ENCODE measurements at places on chromosomes 2 and 18.

DNA sequence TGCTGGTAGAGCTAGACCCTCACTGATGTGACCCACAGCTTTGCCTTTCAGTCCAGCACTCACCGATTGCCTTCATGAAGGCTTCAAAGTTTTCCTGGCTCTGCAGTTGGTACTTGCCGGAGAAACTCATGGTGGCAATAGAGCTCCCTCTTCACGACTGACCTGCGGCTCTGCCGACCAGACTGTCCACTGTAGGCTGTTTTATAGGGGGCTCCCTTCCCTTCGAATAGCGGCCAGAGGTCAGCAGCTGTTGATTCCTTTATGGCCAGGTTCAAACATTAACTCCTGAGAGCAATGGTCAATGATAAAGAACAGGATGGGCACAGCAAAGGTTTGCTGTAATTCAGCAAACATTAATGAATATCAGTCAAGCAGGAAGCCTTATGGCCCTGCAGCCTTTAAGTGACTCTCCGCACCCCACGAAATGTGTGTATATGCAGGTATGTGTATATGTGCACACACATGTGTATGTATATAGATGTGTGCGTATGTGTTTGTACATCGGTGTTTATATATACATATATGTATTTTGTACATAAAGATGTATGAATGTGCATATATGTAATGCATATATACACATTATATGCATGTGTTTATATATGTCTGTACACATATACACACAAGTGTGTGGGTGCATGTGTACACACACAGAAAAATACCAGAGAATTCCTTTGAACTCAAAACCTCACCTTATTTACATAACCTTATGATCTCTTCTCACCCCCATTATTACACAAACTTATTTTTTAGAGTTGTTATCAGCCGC, at the start of gene FABP1:
FABP1 (minus strand) TSS at position 175 of the 766 bp plus-strand sequence; CDS start at position 130, 45 bp downstream.
- DNase-seq: no peak

DNA sequence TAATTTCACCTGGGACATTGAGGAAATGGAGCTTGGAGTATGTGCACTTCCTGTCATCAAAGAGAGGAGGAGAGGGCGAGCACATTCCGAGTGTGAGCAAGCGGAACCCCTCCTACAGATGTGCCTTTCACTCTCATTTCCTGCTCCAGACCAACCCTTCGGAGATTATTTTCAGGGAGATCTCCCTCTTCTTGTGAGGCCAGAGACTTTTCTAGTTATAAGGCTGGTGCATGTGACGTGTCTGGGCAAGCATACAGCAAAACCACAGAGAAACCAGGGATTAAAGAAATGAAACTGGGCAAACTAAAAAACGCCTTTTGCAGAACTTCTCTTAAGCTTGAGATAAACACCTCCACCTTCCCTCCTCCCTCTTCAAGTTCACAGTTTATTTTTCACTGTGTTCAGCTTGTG, 409.2 kb upstream of the TCF4 start:
- DNase-seq: peak; percentile 36

GRCh38 chr2:145410086-145410485, 890.2 kb upstream of the ZEB2 start:
- no peak for DNase-seq

GRCh38 chr18:45505497-45506206, 109.6 kb upstream of the SLC14A2 start:
- DNase-seq: no peak

GRCh38 chr2:46146866-46147502, 150.2 kb upstream of the EPAS1 start:
- no peak for DNase-seq

DNA sequence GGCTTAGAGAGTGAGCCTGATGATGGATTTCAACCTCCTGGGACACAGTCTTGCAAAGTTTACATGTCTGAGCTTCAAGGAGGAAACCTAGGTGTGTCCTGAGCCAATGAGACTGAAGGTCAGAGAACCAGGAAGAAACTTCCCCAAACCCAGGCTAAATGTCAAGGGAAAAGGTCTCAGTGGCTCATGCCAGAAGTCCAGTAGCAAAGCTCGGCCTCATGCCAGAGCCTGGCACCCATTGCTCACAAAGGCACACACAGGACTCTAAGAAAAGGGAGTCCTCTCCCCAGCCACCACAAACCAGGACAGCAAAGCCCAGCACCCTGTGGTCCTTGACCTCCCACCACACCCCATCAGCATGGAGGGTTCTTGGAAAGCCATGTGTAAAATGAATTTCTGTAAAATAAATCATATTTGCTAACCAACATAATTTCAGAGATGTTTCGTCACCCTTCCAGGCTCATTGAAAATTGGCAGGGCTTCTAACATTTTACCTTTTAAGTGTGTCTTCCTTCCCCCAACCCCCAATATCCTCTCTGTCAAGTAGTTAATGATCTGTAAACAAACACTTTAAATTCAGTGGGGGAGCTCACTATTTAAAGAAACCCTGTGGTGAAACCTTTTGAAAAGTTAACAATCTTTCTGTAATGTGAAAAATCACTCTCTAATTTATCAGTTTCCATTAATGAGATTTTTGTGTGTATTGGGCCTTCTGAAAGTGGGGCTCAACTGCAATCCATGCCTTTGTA, 77.1 kb downstream of the BCL11A start:
- DNase-seq: no peak

- no peak for DNase-seq
Observed at GRCh38 chr18:26089293-26090129, 902 bp downstream of the SS18 start.

DNA sequence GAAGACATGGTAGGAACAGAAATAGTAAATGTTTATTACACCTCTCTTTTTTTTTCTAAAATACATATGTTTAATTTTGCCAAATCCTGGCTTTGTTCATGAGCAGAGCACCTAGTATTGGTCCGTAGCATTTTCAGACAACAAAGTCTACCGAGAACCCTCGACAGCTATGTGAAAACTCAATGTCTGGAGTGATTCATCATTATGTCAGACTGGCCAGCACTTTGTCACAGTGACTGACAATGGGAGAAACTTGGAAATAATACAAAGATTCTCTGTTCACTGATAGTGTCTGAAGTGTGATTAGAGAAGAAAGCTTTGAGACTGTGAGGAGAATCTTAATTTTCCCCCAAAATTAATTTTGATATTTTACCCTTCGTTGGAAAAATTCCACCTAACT, 143.0 kb downstream of the HNMT start:
- DNase-seq: no peak

DNA sequence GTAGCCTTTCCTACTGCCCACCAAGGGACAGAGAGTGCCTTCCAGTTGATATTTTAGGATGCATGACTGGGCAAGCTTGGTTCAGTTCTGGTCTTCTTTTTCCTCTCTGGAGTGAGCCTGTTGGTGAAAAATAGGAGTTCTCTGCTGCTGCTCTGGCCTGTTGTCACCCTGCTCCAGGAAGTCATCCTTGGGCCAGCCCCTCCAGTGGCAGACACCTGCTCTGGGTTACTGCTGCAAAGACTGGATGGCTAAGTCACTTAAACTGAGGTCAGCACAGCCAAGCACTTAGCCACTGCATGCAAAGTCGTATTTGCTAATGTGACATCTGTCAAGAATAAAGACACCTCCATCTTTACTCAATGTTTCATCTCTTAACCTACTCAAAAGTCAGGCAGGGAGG, 219.6 kb upstream of the ID2 start:
- DNase-seq: no peak

DNA sequence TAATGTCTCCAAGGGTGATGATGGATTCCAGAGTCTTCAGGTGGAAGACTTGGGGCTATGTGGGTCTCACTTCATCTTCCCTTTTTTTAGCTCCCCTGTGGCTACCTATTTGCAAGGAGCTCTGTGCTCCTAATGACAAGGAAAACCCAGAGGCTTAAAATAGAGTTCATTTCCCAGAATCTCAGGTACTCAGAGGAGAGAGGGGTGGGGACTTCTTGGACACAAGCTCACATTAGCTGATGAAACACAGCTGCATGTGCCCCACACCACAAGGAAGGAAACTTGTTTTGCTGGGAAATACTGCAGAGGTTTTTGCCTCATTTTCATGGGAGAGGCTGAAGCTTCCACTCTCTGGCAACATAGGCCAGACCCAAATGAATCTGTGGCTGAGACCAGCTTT, 138.6 kb upstream of the SLC1A4 start:
- DNase-seq: no peak

DNA sequence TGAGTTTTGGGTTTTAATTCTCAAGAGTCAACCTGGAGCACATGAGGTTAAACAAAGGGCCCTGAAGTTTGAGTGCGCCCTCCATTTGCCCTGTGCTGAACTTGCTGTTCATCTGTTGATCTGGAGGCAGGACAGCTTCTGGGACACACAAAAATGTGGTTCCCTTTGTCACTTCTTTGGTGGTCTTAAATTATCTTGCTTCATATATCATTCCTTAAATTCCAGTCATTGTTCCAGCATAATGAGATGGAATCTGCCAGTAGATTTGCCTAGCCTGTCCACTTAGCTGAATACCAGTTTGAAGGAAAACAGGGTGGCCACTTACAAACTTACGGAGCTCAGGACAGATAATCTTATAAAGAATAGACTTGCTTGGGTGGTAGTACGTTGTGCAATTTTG, 916 bp downstream of the CETN1 start:
- DNase-seq: no peak

- no peak for DNase-seq
Observed at GRCh38 chr2:138515092-138515491, 13.5 kb downstream of the SPOPL start.

DNA sequence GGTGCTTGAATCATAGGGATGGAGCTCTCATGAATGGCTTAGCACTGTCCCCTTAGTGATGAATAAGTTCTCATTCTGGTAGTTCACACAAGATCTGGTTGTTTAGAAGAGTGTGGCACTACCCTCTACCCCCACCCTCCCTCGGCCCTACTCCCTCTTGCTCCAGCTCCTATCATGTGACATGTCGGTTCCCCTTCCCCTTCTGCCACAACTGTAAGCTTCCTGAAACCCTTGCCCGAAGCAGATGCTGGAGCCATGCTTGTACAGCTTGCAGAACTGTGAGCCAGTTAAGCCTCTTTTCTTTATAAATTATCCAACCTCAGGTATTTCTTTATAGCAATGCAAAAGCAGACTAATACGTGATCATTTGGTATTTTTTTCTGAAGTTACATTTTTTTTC, 1012.6 kb downstream of the BCL11A start:
- no peak for DNase-seq
